ENCODE measurements at places on chromosomes 12 and 14.

- peak; percentile 38 for DNase-seq
Observed at GRCh38 chr12:22672951-22673350, 48.0 kb downstream of the ETNK1 start.

GRCh38 chr14:67999705-68000384 is 180.3 kb downstream of the RAD51B start:
- peak; percentile 62 for DNase-seq

DNA sequence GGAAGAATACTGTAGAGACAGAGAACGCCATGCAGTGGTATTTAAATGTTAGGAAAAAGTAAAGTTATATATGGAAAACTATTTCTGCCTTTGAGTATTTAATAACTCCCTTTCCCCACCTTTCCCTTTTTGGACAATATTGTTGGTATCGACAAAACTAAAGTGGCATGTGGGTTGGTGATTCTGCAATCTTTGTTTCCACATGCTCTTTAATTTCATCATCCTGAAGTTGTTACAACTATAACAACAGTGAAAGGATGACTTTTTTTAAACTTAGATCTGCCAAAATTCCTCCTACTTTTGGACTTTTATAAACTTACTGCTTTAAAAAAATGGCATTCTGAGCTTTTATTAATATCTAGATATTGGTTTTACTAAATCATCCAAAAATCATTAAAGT is 25.3 kb downstream of the TTC8 start:
- DNase-seq, result no peak

DNA sequence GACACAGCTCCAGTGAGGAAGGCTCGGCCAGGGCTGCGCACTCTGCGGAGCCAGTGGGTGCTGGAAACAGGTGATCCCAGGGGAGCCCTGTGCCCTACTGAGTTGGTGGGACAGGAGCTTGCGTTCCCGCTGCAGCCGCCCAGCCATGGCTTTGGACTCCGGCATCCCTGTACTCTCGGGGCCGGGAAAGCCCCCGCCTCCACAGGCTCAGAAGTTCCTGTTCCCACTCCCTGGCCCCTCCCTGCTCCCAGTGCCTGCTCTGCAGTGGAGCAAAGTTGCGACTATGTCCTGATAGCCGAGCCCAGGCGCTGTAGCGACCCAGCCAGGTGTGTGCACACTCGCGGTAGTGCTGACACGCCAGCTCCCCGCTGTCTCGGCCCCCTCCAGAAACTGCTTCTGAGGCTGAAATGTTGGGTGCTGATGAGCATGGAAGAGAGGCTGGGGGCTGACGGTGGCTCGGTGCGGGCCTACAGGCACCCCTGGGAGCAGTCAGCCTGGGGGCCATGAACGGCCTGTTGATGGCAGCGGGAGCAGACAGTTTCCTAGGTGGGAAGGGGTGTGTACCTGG is 344.6 kb upstream of the MGAT4C start:
- no peak for DNase-seq

- no peak for DNase-seq
Observed at GRCh38 chr12:52578469-52578868, 4.8 kb upstream of the KRT74 start.

- no peak for DNase-seq
Observed at GRCh38 chr12:15556411-15557102, 232.6 kb downstream of the EPS8 start.

GRCh38 chr14:84208451-84208850 is 1321.5 kb upstream of the FLRT2 start:
- DNase-seq, result no peak

DNA sequence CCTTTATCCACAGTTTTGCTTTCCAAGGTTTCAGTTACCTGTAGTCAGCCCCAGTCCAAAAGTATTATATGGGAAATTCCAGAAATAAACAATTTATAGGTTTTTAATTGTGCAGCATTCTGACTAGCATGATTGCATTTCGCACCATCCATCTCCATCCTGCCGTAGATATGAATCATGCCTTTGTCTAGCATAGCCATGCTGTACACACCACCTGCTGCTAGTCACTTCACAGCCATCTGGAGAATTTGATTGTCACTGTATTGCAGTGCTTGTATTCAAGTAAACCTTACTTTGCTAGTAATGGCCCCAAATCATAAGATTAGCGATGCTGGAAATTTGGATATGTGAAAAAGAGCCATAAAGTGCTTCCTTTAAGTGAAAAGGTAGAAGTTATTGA is 36.0 kb downstream of the MUCL1 start:
- no peak for DNase-seq

DNA sequence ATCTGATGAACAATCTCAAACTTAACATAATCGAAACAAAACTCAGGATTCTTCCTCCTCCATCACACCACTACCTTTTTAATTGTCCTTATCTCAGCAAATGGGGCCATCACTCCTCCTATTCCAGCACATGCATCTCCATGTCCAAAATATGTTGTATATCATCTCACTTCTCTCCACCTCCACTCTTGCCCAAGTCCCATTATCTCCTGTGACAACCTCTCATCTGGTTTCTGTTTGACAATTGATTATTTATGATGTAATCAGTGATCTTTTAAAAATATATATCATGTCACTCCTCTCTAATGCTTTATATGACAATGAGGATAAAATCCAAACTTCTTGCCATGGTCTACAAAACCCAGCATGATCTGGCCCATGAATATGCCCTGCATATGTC is 200.8 kb upstream of the HMGA2 start:
- DNase-seq, result no peak

- DNase-seq, result no peak
Observed at GRCh38 chr12:81835783-81836182, 76.6 kb upstream of the PPFIA2 start.

- DNase-seq, result peak; percentile 82
Observed at GRCh38 chr12:121717041-121717699, 4.6 kb downstream of the TMEM120B start.

DNA sequence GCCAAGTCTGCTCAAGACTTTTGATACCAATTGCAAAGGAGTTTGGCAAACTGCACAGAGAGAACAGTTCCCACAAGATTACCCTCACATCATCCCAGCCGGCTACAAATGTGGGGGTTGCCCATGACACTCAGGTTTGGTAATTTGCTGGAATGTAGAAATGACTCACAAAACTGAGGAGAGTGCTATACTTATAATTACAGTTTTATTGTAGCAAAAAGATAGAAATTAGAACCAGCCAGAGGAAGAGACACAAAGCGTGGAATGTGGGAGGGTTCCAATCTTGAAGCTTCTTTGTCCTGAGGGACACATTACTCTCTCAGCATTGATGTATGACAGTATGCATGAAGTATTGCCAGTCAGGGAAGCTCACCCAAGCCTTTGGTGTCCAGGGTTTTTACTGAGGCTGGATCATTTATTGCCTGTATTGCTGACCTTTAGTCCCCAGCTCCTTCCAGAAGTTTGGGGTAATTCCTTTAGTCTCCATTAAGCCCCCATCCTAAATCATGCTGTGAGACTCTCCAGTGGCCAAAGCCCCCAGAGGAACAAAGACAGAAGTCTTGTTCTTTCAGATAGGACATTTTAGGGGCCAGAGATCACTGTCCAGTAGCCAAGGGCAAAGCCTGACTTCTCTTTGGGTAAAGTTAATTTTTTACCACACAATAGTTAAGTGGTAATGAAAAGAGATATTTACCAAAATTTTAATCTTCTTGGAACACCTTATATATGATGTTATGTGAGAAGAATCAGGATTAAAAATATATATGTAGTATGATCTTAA is 9.9 kb downstream of the TBK1 start:
- peak; percentile 82 for DNase-seq

- no peak for DNase-seq
Observed at GRCh38 chr12:68646484-68646883, 35.8 kb downstream of the RAP1B start.
